ENCODE measurements at places on chromosomes 3 and 15. TPM values are rescaled to one million over a fixed set of nuclear protein-coding genes. Genes with fewer than 3 reads are reported as not detected.

The GABRB3 gene
- total RNA-seq: 0.52 TPM

The FAM43A gene
- total RNA-seq: 15.7 TPM

The ECE2 gene
- not detected for total RNA-seq

The LRRC31 gene
- total RNA-seq: not detected

The GJD2 gene
- not detected for total RNA-seq

The SLC25A36 gene
- total RNA-seq: 56.9 TPM

The SLC6A20 gene
- total RNA-seq: under 0.01 TPM

The PLS1 gene
- not detected for total RNA-seq

The CP gene
- 1.0 TPM for total RNA-seq

The TRMT10C gene
- total RNA-seq: 30.3 TPM

The KLHL40 gene
- 179 TPM for total RNA-seq

The CD96 gene
- total RNA-seq: under 0.01 TPM

The ADAMTS17 gene
- total RNA-seq: 5.7 TPM

The NUTM1 gene
- not detected for total RNA-seq

The FAH gene
- 13.6 TPM for total RNA-seq

The RHOV gene
- total RNA-seq: 1.0 TPM

The CCDC39 gene
- total RNA-seq: not detected
